ENCODE measurements at places on chromosomes 6 and 20. TPM values are rescaled to one million over a fixed set of nuclear protein-coding genes. Genes with fewer than 3 reads are reported as not detected.
A peak's percentile ranks its signal among the peaks of the same experiment; 100 is the strongest.

DNA sequence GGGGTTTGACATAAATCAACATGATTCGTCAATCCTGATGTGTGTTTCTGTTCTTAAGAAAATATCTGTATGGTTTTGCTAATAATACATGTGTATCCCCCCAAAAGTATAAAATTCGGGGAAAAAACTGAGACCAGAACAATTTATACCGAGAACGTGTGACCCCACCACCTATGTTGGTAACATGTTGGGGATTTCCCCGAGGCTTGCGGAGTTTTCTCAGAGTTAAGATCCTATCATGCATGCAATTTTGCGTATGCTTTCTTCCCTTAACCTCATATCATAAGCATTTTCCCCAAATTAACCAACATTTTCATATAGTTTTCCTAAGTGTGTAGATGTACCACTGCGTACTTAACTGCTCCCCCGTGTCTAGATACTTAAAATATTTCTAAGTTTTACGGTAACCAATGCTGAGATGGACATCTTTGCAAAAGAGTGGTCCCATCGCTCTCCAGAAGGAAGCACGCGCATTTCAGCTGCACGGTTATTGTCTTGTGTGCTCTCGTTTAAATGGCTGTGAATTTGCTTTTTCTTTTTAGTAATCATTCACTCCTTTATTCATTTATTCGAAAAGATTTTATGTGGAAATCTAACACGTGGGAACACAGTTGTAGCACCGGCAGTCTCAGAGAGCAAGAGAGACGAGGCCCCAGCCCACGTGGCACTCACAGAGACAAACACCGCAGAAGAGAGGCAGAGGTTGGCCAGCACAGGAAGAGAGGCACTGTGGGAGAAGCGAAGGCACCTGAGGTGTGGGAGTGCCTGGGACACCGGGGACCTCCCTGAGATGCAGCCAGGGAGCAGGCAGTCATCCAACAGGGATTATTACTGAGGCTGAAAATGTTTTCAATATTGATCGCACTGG, 13.2 kb upstream of the IRF4 start:
- H3K27ac ChIP-seq = no peak overlapping the region
- DNase-seq = no peak
- H3K36me3 ChIP-seq = no peaks in the 10 kb centered on the region
- no peaks in the 10 kb centered on the region for H3K4me1 ChIP-seq

GRCh38 chr20:2385496-2385895, 4.8 kb downstream of the TGM6 start:
- H3K36me3 ChIP-seq = no peaks in the 10 kb centered on the region
- H3K27ac ChIP-seq = no peak overlapping the region
- H3K4me1 ChIP-seq = no peaks in the 10 kb centered on the region
- no peaks in the 10 kb centered on the region for H3K27me3 ChIP-seq

Gene ACTR5
- polyA plus RNA-seq = 4.7 TPM

DNA sequence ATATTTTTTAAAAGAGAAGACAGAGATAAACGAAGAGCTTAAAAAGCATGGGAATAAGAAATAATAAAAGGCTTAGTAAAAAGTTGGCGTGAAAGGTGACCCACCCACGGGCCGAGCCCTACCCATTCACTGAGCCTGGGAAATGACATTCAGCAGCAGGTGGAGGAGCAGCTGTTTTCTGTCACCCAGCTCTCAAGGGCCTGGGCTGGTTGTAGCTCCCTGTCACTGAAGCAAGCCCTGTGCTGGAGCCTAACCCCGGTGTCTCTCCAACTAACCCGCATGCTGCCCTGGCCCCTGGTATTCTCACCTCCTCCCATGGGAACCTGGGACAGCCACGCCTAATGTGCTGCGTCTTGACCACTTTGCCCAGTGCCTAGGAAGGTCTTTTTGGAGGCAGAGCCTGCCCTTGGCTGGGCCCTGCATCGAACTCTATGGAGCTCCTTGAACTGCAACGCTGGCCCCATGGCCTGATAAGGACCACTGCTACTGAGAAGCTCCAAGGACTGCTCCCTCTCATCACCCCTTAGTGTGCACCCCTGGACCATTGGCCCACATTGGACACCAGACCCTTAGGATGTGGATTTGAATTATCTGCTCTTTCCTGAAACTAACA, 68.8 kb upstream of the IYD start:
- H3K4me3 ChIP-seq = no peak overlapping the region
- peaks cover 2% of the 10 kb centered on the region for H3K27me3 ChIP-seq
- H3K36me3 ChIP-seq = no peaks in the 10 kb centered on the region
- H3K4me1 ChIP-seq = peaks cover 18% of the 10 kb centered on the region

DNA sequence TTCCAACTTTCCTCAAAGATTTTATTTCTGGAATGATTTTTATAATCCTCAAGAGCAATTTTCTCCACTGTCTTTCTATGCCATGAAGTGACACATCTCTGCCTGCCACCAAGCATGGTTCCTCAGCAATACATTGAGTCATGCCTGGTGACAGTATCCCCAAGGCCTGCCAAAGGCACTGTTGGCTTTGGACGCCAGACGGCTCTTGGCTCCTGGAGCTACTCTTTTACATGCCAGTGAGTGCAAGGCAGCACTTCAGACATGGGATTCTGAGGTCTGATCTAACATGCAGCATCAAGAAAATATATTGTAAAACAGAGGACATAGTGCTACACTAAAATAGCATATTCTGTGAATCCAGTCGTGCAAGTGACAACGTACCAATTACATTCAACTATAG, 20.1 kb upstream of the PLEKHG1 start:
- no peaks in the 10 kb centered on the region for H3K4me1 ChIP-seq
- no peaks in the 10 kb centered on the region for H3K27me3 ChIP-seq
- H3K27ac ChIP-seq = no peak overlapping the region
- DNase-seq = no peak
- no peak overlapping the region for H3K4me3 ChIP-seq

DNA sequence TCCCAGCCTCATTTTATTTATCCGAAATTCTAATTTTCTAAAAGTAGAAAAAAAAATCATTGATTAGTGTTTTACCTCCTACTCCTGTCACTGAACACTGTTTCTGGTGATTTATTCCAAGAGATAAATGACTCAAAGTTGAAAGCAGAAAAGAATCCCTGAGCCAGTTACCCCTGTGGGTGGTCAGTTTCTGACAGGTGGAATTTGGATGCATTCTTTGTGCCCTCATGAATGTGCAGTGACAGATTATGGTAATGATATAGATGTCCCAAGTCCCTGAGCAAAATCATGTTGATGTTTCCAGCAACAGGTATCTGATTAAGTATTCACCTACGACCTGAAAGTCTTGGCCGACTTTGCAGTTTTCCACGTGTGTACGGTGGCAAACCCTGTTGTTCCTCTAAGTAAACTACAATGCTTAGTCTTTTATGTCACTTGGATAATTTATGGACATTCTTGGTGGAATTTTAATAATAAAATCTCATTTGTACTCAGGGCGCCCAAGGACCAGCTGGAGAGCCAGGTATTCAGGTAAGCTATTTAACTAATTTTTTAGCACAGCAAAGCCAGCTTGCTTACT, 153.6 kb downstream of the COL9A1 start:
- H3K27me3 ChIP-seq = no peaks in the 10 kb centered on the region
- no peaks in the 10 kb centered on the region for H3K36me3 ChIP-seq
- H3K27ac ChIP-seq = no peak overlapping the region

- H3K4me3 ChIP-seq = no peak overlapping the region
- no peak overlapping the region for H3K27ac ChIP-seq
- peak; percentile 24 for DNase-seq
- no peaks in the 10 kb centered on the region for H3K4me1 ChIP-seq
- H3K36me3 ChIP-seq = no peaks in the 10 kb centered on the region
Measured at GRCh38 chr20:47854687-47855212, 69.5 kb upstream of the SULF2 start.

DNA sequence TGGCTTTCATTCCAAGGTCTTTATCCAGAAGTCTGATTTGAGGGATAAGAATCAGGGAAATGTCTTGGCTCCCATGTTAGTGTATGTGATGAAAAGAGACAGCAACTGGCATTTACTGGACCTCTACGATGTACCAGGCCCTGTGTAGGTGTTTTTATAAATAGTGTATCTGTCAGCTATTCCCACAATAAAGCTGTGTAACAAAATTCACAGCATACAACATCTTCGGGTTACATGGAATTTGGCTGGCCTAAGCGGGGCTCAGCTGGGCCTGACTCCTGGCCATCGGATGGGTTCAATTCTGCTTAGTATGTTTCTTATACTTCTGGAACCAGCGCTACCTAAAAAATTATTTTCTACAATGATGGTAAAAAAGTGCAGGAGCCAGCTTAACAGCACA, 128.2 kb downstream of the SNX5 start:
- no peak overlapping the region for H3K27ac ChIP-seq
- DNase-seq = no peak

DNA sequence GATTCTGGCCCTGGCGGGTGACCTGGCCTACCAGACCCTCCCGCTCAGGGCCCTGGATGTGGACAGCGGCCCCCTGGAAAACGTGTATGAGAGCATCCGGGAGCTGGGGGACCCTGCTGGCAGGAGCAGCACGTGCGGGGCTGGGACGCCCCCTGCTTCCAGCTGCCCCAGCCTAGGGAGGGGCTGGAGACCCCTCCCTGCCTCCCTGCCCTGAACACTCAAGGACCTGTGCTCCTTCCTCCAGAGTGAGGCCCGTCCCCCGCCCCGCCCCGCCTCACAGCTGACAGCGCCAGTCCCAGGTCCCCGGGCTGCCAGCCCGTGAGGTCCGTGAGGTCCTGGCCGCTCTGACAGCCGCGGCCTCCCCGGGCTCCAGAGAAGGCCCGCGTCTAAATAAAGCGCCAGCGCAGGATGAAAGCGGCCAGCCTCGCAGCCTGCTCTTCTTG, 868 bp upstream of the SLC2A4RG start:
- H3K36me3 ChIP-seq = peaks cover 62% of the 10 kb centered on the region
- DNase-seq = peak; percentile 79
- no peaks in the 10 kb centered on the region for H3K27me3 ChIP-seq
- H3K4me3 ChIP-seq = peak overlapping the region; percentile 43
- peak overlapping the region; percentile 53 for H3K27ac ChIP-seq

Gene PRR18
- 0.45 TPM for polyA plus RNA-seq

Gene AVP
- polyA plus RNA-seq = 0.40 TPM

DNA sequence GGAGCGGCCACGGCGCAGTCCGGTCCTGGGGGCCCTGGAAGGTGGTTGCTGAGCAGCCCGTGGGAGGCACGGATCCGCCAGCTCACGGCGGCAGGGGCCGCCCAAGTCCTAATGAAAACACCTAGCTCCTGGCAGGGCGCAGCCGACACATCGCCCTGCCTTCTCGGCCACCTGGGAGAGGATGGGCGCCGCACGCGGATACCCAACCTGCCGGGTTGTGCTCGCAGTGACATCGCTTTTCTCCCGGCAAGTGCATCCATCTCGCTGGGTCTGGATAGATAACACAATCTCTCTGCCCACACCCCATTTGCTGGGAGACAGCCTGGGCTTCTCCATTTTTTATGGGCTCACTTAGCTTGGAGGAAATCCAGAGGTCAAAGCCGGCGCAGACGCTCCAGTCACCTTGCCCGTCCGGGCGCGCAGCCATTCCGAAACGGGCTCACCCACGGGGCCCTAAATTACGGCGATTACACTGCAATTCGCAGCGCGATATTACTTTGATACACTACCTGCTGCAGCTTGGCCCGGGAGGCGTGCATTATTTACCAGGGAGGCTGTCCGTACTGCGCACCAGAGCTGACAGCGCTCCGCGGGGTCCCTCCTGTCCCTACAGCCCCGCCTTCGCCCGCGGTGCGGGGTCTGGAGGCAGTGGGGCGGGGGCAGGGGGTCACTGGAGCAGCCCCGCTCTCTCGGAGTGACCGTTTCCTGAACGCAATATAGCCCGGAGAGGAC, 36.2 kb upstream of the CCDC167 start:
- no peak overlapping the region for H3K4me3 ChIP-seq
- no peak overlapping the region for H3K27ac ChIP-seq
- no peak for DNase-seq
- peaks cover 15% of the 10 kb centered on the region for H3K4me1 ChIP-seq
- no peaks in the 10 kb centered on the region for H3K36me3 ChIP-seq

GRCh38 chr6:51495610-51496396, 591.6 kb downstream of the PKHD1 start:
- DNase-seq = no peak
- no peaks in the 10 kb centered on the region for H3K4me1 ChIP-seq
- H3K27ac ChIP-seq = no peak overlapping the region
- H3K36me3 ChIP-seq = no peaks in the 10 kb centered on the region
- no peaks in the 10 kb centered on the region for H3K27me3 ChIP-seq
- no peak overlapping the region for H3K4me3 ChIP-seq

Gene MAP3K5
- 7.2 TPM for polyA plus RNA-seq

DNA sequence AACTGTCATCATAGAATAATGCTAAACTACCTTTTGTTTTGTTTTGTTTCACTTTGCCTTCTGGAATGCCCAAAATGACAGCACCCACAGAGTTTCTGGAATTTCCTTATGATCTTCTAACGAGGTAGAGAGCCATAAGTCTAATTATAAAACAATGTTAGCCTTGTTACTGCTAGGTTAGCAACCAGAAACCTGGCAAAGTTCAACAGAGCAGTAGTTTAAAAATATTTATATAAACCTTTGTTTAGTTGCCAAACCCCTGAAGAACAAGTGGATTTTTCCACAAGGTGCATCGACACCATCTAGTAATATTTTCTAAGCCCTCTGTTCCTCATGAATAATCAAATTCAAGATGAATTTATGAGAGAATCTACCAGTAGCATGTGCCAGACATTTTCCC, 27.6 kb upstream of the IPCEF1 start:
- no peak overlapping the region for H3K4me3 ChIP-seq
- H3K27me3 ChIP-seq = no peaks in the 10 kb centered on the region
- H3K4me1 ChIP-seq = peaks cover 9% of the 10 kb centered on the region
- H3K36me3 ChIP-seq = no peaks in the 10 kb centered on the region
- H3K27ac ChIP-seq = no peak overlapping the region

DNA sequence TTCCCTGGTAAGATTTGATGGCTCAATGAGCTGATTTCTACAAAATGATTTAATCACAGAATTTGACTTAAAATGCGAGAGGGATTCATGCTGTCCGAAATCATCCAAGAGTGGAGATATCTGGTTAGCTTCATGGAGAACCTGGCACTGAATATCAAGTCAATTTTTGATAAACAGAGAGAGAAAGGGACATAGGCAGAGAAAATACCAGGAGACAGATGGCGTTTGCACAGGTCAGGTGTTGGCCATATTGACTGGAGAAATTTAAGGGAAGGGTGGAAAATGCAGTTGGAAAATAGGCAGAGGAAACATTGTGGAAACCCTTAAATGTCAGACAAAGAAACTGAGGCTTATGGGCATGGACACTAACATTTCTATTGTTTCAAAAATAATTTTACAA, 47.0 kb downstream of the BCAS1 start:
- no peak for DNase-seq
- H3K27ac ChIP-seq = no peak overlapping the region
- no peaks in the 10 kb centered on the region for H3K4me1 ChIP-seq
- H3K27me3 ChIP-seq = no peaks in the 10 kb centered on the region
- H3K36me3 ChIP-seq = no peaks in the 10 kb centered on the region
- H3K4me3 ChIP-seq = no peak overlapping the region

GRCh38 chr20:6704132-6704861, 63.2 kb upstream of the BMP2 start:
- H3K27ac ChIP-seq = peak overlapping the region; percentile 81
- H3K4me1 ChIP-seq = peaks cover 14% of the 10 kb centered on the region
- no peaks in the 10 kb centered on the region for H3K36me3 ChIP-seq
- no peaks in the 10 kb centered on the region for H3K27me3 ChIP-seq
- no peak overlapping the region for H3K4me3 ChIP-seq

Gene ELOVL4
- polyA plus RNA-seq = 1.7 TPM
